ENCODE measurements at places on chromosomes 4 and X.

DNA sequence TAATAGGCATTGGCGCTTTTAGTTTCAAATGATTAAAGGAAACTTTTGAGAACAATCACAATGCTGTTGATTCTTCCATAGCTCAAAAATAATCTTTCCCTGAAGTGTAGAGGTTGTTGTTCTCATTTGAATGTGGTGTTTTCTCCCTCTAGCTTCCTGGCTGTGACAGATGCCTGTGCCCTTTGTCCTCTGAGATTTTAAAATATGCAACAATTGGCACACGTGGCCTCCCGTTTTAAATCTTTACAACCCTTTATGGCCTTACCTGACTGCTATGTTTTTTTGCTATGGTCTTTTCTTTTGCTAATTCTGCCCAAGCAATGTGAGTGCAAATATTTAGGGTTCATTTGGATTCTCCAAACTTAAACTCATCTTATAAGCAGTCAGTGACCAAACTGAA, 22.9 kb upstream of the CASK start:
- DNase-seq, result no peak

DNA sequence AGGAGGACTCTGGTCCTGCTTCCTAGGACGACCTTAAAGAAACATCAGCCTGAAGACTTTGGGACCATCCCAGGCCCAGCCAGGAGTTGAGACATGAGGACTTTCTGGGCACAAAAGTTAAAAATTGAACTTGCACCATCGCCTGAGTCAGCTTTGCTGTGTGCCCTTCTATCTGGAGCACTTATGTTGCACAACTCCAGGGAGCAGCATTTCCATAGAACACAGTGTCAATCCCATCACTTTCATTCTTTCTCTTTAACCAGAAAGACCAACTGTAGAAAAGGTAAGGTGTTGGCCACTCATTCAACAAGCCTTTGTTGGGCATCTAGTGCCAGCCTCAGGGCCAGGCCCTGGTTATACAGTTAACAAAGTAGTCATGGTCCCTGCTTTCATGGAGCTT, 8.6 kb upstream of the CLDN24 start:
- no peak for DNase-seq

DNA sequence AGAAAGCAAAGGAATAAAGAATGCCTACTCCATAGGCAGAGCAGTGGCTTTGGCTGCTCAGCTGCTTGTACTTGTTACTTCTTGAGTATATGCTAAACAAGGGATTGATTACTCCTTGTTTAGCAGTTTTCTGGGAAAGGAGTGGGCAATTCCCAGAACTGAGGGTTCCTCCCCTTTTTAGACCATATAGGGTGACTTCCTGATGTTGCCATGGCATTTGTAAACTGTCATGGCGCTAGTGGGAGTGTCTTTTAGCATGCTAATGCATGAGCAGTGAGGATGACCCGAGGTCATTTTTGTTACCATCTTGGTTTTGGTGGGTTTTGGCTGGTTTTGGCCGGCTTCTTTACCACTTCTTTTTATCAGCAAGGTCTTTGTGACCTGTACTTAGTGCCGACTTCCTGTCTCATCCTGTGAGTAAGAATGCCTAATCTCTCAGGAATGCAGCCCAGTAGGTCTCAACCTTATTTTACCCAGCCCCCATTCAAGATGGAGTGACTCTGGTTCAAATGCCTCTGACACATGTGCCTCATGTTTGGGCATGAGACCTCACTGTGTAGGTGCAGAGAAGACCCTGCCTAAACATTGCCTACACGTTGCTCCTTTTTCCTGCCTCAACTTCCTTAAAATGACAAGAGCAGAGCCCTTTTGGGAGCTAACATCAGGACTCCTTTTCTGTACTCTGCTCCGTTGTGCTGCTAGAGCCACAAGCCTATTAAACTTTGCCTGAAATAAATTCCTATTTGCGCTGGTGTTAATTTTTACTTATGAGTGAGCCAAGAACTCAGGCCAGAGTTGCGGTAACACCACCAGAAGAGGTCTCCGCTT, 21.0 kb upstream of the UBA6 start:
- DNase-seq, result no peak

DNA sequence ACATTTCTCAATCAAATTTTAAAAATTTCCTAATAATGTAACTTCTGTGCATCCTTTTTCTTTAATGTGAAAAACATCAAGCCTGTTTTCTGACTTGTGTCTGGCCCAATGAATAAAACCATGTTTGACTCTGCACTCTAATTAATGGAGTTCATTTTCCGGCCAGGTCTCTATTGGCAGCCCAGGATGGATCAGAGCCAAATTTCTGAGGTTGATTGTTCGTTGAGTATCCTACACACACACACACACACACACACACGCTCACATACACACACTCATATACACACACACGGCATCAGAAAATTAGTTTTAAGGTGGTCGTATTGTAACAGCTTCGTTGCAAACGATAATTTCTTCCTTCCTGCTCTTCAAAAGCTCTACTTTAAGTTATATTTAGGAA, 28.9 kb upstream of the TLL1 start:
- no peak for DNase-seq

- no peak for DNase-seq
These were observed 28.0 kb downstream of the TBL1X start for GRCh38 chrX:9492901-9493300.

DNA sequence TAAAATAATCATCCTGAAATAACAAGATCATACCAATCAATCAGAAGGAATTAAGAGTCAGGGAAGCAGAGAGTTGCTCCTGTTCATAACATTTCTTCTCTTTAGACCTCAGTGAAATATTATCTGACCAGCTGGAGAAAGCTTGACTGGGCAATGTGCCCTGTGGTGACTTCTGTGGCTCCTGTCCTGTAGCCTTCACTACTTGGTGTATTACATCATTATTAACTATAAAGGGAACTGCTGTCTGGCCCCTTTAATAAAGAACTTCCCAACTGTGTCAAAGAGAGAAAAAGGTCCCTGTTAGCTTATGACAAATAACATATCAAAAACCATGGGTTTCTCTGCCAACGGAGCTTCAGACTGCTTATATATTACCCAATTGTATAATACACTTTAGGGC, 18.0 kb downstream of the OPHN1 start:
- no peak for DNase-seq

- DNase-seq, result no peak
These were observed 129.0 kb upstream of the RASGEF1B start for GRCh38 chr4:81600520-81601357.

All from stimulated activated CD8-positive, alpha-beta memory T cell treated with anti-CD3 and anti-CD28 coated beads, Interleukin-15, amount 100 ng/mL, for 48 hours (primary cell).